ENCODE measurements at places on chromosomes 3 and 15.

DNA sequence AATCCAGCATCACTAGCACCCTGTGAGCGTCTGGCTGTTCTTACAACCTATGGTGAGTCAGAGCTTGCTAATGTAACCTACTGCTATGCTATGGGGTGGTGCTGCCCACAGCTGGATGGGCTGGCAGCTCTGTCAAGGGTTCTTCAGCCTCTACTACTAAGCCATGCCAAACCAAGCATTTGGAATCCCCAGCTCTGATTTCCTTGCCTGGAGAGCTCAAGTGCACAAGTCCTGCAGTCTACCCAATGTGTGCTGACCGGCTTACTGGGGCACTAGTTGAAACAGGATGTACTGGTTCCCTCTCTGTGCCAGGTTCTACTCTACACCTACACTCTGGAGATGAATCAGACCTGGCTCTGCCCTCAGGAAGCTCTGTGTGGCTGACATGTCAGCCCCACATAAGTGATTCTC is 4.2 kb downstream of the TEX264 start:
- peak; percentile 14 for DNase-seq

DNA sequence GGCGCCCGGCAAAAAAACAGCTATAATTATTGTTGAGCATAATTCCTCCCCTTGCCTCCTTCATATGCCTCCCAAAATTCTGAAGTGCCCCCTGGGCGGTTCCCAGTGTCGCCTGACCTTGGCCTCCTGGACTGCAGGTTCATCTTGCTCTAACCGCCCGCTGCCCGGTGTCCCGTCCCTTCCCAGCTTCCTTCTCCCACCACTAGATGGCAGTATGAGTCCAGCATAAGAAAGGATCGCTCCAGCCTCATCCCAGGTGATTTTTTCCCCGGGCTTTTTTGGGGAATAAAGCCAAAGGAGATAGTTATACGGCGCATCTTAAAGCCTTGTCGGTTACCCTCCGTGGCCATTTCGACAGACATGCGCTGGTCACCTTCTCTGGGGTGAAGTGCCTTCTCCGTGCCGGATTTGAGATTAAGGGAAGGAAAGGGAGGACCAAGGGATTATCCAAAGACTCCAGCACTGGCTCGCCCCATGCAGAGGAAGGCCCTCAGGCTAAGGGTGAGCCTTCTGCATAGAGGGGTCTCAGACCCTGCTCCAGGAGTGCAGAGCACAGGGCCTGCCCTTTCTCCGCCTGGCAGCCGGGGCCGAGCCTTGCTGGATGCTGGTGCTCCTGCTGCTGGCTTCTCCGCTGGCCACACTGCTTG is 45.8 kb upstream of the TRA2B start:
- DNase-seq: peak; percentile 36

- no peak for DNase-seq
These were observed 10.5 kb downstream of the ABI3BP start for GRCh38 chr3:100982710-100983109.

GRCh38 chr3:141816958-141817357 is 53.8 kb downstream of the GRK7 start:
- no peak for DNase-seq

- DNase-seq: no peak
These were observed 129.1 kb downstream of the WNT7A start for GRCh38 chr3:13750731-13751130.

GRCh38 chr3:171346582-171347300 is 113.5 kb downstream of the TNIK start:
- DNase-seq: no peak

- DNase-seq: no peak
These were observed 6.8 kb downstream of the ANXA2 start for GRCh38 chr15:60390871-60391501.

- no peak for DNase-seq
These were observed 12.9 kb upstream of the ULK3 start for GRCh38 chr15:74855857-74856256.

- DNase-seq: no peak
These were observed 31.5 kb upstream of the ADAMTS17 start for GRCh38 chr15:100373120-100373896.

DNA sequence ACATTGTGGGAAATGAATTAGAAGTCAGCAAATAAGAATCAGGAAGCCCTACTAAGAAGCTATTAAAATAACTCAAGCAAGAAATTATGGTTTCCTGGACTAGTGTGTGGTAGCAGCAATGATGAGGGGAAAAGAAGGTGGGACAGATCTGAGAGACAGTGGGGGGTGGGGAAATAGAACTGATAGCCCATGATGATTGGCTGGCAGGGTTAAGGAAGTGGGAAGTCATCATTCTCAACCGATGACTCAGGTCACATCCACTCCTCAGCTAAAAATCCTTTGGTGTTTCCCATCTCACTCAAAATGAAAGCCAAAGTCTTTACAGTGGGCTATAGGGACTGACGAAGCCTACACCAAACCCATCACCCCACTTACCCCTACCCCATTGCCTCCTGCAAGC is 153.9 kb upstream of the ARHGEF26 start:
- DNase-seq: no peak

DNA sequence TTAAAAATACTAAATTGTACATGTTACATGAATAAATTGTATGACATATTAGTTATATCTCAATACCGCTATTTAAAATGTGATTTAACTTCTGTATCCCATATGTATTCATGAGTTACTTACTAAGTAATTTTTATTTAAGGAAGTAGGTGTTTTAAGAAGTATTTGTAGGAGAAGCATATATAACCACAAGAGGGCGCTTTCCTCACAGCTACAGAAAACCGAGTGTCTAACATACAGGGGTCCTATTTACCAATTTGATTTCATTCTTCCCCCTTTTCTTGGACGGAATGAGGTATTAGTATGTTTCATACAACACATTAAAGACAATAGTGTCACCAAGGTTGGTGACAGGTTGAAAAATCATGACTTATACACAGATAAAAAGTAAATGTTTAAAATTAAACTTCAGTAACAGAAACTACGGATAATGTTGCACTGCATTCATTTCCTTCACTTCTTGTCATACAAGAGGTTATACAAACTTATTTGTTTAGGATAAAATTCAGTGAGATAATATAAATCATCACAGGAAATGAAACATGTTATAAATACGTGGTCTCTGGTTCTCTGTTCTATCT is 253.6 kb downstream of the MAGI1 start:
- DNase-seq: no peak

DNA sequence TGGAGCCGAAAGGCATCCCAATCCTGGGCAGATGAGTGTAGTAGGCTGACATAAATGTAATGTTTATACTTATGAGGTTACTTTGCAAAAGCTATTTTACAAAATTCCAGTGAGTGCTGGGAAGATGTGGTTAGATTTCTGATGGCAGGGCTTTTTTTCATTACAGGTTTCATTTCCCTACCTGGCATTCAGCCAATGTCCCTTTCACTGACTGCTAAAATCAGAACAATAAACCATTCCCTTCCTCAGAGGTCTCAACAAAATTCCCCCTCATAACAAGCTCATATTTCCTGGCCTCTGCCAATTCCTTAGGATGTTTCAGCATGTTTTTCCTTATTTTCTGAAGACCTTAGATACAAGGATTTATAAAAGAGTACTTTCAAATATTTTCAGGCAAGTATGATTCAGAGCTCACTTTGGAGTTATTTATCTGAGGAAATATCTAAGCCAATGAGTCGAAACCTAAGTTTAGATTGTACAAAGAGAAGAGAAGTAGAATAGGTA is 40.9 kb upstream of the CCDC80 start:
- DNase-seq: no peak

- DNase-seq: no peak
These were observed 143.6 kb downstream of the RYR3 start for GRCh38 chr15:33454346-33454745.

Measured in stimulated activated CD4-positive, alpha-beta T cell treated with anti-CD3 and anti-CD28 coated beads, Interleukin-1b, Interleukin-23, amount 100 ng/mL, for 4 hours (primary cell).